ENCODE measurements at places on chromosomes 7 and 10.

DNA sequence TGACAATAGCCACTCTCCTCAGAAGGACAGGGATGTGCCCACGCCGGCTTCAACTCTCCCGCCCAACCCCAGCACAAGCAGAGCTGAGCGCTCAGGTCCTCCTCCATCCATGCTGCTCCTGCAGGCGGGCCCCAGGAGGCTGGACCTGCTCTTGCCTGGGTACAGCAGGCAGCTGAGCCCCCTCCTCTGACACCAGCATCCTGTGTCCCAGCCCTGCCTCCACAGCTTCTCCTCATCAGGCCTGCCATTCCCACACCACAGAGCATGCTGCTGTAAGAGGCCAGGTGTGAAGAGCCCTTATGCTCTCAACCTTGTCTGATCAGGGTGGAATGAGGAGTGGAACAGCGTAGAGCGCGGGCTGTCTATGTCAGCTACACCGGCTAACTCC lies 302.2 kb downstream of the PTPRN2 start:
- DNase-seq: no peak

- no peak for DNase-seq
Measured at GRCh38 chr7:133676805-133677370, 424.0 kb downstream of the EXOC4 start.

GRCh38 chr7:73888959-73889358 lies 28.0 kb downstream of the TMEM270 start:
- DNase-seq: peak; percentile 83

DNA sequence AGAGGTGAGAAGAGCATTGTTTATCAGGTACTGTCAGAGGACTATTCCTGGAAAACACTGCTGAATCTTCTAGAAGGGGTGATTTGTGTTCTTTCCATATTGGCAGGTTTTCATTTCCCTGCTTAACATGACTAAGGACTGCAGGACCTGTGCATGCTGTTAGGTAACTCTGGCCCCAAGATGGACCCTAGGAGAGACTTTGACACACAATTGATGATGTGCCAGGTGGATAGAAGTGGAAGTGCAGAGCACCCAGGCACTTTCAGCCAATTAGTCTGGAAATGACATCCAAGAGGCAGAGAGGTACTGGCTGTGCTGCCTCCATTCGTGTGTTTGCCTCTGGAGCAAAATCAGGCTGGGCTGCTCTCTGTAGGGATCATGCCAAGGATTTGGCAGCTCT lies 496.3 kb upstream of the GALNT17 start:
- DNase-seq: no peak

- DNase-seq: no peak
Measured at GRCh38 chr10:130193033-130193432, 56.8 kb downstream of the GLRX3 start.

DNA sequence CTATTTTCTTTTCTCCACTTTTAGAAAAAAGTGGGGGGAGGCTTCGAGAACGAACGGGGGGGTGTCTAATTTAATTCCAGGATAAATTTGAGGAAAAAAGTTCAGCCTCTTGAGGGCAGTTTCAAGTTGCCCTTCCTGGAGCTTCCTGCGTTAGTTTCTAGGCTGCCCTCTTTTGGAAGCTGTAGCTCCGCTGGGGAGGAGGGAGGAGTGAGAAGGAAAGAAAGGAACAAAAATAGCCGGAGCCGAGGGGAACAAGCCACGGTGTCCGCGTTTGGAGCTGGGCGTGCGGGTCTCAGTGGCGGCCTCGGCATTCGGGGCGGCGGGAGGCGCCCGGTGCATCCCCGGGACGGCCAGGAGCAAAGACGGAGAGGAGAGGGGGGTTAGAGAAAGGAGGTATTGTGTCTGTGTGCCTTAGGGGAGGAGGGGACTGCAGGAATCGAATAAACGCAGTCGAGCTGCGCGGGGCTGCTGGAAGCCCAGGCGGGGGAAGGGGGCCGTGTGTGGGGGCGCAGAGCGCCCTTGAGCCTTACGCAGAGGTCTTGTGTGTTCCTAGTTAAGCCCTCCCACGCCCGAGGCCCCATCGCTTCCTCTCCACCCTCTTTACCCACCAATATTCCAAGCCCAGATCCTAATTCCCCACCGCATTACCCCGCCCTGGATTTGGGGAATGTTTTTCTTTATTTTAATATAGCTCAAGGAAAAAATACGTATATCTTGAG lies 2.0 kb upstream of the TNRC18 start:
- peak; percentile 88 for DNase-seq

- no peak for DNase-seq
Measured at GRCh38 chr7:56291-56913, 136.0 kb upstream of the FAM20C start.

DNA sequence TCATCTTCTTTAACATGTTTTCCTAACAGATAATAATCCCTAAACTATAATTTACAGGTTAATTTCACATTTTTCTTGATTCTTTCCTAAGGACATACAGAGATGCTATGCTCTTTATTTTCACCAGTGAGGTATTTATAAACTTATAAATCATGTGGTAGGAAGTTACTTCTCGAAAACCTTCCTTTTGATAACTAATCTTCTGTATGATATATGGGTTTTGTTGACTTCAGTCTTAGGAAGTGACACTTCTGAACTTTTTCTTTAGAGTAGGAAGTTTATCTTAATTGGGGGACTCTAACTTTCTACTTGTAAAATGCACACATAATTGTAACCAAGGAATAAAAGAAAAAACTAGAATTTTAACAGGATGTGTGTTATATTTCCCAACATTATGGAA lies 9.8 kb upstream of the PNPLA8 start:
- peak; percentile 25 for DNase-seq

- DNase-seq: peak; percentile 13
Measured at GRCh38 chr10:63627881-63628296, 106.7 kb downstream of the REEP3 start.

DNA sequence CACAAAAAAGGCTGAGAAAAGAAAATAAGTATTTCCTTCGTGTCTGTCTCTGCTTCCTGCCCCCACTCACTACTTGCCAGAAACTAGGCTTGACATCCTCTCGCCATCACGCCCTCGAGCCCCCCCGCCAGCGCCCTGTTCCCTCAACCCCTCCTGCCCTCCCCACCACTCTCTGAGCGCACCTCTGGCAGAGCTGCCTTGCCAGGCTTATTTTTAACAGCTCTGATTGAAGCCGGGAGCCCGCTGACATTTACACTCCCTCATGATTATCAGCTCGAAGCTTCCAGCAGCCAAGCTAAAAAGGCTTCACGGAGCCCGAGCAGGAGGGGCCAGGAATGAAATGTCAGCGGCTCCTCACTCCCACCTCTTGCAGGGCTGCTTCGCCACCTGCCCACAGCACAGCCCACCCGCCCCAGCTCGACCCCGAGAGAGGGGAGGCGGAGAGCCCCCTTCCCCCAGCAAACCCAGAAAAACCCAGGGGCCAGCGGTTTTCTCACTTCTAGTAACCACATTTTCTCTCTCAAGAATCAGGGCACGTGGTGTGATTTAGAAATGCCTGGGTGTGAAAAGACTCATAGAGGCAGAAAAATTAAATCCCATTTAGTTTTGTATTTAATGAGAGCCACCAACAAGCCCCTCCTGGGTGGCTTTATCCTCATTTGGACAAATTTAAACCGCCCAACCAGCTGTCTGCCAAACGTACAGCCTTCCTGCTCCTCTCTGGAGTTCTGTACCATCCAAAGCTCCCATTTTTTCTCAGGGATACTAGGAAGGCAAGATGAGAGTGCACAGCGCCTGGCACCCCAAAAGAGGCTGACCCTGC lies 89.3 kb downstream of the SLIT1 start:
- no peak for DNase-seq

GRCh38 chr10:110273474-110273873 lies 31.2 kb downstream of the SMNDC1 start:
- DNase-seq: peak; percentile 77

DNA sequence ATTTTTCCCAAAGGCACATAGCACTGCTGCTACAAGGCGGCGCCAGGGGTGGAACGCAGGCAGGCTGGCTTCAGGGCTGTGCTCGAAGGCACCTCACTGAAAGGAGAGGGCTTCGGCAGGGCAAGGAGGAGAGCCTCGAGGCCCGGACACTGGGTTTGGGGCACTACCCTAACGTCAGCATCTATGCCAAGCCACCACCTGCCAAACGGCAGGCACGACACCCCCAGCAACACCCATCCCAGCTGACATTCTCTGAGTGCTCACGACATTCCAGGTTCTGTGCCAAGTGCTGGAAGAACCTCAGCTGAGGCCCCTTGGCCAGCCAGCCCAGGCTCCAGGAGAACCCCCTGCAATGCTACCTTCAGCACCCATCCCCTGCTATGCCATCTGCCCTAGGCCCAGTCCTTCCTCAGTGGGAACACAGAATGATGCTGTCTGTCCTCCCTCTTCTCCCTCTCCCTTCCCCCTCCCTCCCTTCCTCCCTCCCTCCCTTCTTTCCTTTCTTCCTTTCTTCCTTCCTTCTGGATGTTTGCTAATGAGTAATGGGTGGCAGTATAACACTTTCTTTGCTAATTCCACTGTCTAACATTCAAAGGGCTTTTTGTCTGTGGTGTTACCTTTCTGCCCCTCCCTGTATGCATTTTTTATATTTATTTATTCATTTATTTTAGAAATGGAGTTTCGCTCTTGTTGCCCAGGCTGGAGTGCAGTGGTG lies 24.3 kb downstream of the ZCCHC24 start:
- DNase-seq: no peak

GRCh38 chr7:96122746-96123145 lies 199.2 kb downstream of the SLC25A13 start:
- no peak for DNase-seq

GRCh38 chr7:50155755-50156154 lies 62.7 kb upstream of the ZPBP start:
- no peak for DNase-seq

- no peak for DNase-seq
Measured at GRCh38 chr10:33781606-33782395, 447.3 kb upstream of the NRP1 start.

GRCh38 chr7:131568970-131569369 lies 12.5 kb upstream of the PODXL start:
- no peak for DNase-seq

- no peak for DNase-seq
Measured at GRCh38 chr7:135445690-135446089, 64.2 kb downstream of the CNOT4 start.

GRCh38 chr10:83764666-83765065 lies 374.6 kb upstream of the GHITM start:
- no peak for DNase-seq

Data from hematopoietic multipotent progenitor cell treated with erythropoietin and hydrocortisone succinate and interleukin-3 and kit ligand, for 4 days (in vitro differentiated cells).